Retina (tissue), 1 donor: ENCODE measurements at places on chromosomes 6 and 20.

- DNase-seq, result no peak
Observed at GRCh38 chr6:61833176-61833755, 452.8 kb downstream of the KHDRBS2 start.

DNA sequence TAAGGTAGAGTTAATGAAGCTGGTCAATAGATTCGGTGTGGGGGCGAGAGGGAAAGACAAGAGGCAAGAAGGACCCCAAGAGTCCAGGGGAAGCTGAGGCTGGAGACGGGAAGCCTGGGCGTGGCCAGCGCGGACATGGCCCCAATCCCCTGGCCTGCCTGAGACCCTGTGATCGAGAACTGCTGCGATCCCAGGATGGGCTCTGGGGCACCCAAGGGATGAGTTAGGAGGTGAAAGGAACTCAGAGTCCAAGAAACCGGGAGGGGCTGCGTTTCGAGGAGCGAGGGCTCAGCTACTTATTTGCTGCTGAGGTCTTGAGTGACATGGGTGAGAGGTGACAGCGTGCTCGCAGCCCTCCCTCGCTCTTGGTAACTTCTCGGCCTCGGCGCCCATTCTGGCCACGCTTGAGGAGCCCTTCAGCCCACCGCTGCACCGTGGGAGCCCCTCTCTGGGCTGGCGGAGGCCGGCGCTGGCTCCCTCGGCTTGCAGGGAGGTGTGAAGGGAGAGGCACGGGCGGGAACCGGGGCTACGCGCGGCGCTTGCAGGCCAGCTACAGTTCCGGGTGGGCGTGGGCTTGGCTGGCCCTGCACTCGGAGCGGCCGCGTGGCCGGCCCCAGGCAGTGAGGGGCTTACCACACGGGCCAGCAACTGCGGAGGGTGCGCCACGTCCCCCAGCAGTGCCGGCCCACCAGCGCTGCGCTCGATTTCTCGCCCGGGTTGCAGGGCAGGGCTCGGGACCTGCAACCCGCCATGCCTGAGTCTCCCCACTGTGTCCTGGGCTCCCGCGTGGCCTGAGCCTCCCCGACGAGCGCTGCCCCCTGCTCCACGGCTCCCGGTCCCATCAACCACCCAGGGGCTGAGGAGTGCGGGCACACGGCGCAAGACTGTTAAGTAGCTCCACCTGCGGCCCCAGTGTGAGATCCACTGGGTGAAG, 58.2 kb downstream of the IRF4 start:
- DNase-seq, result no peak

DNA sequence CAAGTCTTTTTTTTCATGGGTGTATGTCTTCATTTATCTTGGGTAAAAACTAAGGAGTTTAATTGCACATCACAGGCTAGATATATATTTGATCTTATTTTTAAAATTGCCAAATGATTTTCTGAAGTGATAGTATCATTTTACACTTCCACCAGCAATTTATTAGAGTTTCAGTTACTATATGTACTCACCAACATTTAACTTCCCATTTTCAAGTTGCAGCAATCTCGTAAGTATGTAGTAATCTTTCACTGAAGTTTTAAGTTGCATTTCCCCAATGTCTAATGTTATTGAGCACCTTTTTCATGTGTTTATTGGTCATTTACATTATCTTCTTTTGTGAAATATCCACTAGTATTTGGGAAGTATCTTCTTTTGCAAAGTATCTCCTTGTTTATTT, 277.4 kb upstream of the CNR1 start:
- no peak for DNase-seq

GRCh38 chr6:142550310-142551063, 248.7 kb downstream of the ADGRG6 start:
- DNase-seq, result no peak

GRCh38 chr6:38051819-38052434, 232.4 kb downstream of the ZFAND3 start:
- no peak for DNase-seq

- no peak for DNase-seq
Observed at GRCh38 chr20:42915081-42915480, 274.6 kb downstream of the PTPRT start.

DNA sequence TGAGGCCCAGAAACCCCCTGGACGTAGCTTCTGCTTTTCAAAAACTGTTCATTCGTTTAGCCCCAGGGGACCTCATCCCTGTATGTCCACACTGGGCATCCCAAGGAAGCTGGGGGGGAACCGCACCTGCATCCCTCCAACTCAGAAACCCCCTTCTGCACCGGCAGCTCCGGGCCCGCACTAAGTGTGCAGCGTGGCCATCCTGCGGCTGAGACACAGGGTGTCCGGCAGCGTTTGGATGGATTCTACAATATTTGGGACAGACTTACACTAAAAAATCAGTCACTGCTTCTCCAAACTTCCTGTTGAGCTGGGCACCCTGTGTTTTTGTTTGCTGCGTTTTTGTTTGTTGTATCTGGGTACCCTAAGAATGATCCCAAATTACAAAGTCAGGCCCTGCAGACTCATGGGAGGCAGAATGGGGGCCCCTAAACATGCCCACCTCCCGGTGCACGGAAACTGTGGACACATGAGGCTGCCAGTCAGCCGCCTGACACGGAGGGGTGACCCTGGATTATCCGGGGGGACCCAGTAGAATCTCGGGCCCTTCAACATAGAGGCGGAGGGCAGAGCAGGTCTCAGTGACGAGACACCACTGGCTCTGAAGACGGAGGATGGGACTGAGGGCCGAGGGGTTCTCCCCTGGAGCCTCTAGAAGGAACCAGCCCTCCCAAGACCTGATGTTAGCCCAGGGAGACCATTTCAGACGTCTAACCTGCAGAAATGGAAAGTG, 88.2 kb upstream of the BHLHE23 start:
- no peak for DNase-seq

- no peak for DNase-seq
Observed at GRCh38 chr20:57190536-57191264, 75.7 kb downstream of the BMP7 start.

- DNase-seq, result no peak
Observed at GRCh38 chr6:46002264-46002663, 13.4 kb downstream of the CLIC5 start.

- no peak for DNase-seq
Observed at GRCh38 chr20:57902473-57902872, 192.7 kb upstream of the PMEPA1 start.

DNA sequence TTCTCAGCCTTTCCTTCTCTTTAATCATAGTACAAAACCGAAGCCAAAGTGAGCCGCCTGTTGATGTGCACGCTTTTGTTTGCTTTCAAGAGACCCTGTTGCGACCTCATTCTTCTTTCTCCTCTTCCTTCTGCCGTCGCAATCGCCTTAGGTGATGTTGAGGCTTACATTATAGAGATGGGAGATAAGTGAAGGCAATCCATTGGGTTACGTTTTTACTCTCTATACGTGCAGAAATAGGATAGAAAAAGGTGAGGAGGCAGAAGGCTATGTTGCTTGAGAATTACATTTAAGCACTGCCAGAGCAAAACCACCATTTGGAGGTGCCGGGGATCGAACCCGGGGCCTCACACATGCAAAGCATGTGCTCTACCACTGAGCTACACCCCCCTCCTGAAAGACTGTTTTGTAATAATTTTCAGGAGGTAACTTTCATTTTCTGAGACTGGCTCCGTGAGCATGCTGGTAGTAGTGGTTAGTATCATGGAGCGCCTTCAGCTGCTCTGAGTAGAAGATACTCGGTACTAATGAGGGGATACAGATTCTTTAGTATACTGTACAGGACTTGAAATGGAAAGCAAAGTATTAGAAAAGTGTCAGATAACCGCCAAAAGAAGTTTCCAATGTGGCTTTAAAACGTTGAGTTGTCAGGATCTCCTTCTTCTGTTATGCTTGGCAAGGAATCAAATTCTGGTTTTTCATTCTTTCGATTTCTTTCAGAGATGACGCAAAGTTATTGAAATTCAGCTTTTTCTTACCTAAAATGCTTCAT, 165.6 kb downstream of the TRIM27 start:
- DNase-seq, result no peak

- no peak for DNase-seq
Observed at GRCh38 chr6:53960311-53960710, 150.9 kb upstream of the MLIP start.

DNA sequence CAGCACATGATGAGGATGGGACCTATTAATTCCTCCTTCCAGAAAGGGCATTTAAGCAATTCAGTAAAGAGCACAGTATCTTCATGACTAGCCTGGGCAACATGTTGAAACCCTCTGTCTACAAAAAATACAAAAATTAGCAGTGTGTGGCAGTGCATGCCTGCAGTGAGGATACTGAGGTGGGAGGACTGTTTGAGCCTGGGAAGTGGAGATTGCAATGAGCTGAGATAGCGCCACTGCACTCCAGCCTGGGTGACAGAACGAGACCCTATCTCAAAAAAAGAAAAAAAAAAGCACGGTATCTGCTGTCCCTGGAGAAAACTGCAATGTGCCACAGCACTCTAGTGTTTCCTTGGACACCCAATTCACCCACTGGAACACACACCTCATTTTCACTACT, 18.4 kb downstream of the SAMD3 start:
- DNase-seq, result no peak

GRCh38 chr6:51184046-51184445, 365.4 kb downstream of the TFAP2B start:
- no peak for DNase-seq

DNA sequence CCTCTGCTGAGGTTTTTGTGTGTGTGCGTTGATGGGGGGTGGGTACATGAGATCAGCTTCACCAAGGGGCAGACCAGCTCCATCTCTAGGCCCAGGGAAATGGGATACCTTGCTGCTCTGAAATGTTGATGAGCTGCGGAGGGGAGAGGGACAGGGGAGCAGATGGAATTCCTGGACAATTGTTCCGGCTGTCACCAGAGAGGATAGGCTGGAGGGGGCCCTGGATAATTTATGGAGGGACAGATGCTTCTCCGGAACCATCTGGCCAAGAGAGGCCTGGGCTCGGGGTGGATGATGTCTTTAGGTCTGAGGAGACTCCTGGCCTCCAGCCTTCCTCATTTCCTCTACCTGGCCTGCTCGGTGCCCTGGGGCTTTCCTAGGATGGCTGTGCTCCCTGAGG, 1.9 kb upstream of the TJAP1 start:
- DNase-seq, result no peak

- DNase-seq, result no peak
Observed at GRCh38 chr20:47164140-47164539, 192.4 kb downstream of the ZMYND8 start.

DNA sequence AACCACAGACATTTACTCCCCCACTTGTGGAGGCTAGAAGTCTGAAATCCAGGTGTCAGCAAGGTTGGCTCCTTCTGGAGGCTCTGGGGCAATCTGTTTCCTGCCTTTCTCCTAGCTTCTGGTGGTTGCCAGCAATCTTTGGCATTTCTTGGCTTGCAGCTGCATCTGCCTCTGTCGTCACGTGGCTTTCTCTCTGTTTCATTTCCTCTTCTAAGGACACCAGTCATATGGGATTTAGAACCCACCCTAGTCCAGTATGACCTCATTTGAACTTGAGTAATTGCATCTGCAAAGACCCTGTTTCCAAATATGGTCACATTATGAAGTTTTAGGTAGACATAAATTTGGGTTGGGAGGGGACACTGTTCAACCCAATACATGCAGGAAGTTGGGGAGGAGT, 56.2 kb upstream of the EPB41L1 start:
- DNase-seq, result no peak

GRCh38 chr6:128235556-128235955, 284.8 kb downstream of the PTPRK start:
- no peak for DNase-seq

DNA sequence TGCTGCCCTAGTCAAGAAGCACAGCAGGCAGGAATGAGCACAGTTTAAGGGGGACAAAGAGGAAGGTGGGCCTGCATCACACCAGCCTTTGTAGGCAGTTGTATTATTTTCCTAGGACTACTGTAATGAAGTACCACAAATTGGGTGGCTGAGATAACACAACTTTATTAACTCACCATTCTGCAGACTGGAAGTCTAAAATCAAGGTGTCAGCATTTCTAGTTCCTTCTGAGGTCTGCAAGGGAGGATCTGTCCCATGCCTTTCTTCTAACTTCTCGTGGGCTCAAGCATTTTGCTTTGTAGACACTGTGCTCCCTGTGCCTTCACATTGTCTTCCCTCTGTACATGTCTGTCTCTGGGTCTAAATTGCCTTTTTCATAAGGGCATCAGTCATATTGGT, 488.5 kb upstream of the JARID2 start:
- no peak for DNase-seq

DNA sequence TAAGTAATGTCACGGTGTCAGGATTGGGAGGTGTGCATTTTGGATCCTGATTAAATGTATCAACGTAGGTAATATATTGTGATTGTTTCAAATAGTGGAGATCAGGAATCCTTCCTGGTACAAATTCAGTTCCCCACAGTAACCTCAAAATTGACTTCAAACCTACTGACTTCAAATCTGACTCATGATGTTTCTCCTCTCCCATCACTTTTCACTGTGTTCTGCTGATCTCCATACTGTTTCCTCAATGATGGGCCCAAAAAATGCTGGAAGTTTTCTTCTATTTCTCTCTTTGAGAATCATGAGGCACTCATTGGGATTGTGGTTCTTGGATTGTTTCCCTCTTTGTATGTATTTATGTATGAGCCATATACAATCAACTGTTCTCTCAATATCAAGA, 35.9 kb downstream of the LAMA2 start:
- no peak for DNase-seq

DNA sequence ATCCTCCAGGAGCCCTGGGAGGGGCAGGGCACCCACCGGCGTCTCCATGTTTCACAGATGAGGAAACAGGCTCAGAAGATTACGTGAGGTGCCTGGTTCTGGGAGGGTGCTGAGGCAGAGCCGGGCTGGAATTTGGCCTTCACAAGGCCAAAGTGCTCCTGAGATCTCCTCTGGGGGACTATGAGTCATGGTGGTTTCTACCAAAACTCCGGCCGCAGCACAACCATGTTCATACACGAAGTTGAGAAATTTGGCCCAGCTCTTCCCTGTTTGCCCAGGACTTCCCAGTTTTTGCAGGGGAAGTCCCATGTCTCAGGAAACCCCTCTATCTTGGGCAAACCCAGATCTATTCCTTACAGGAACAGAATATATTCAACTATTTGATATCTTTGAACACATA, 172.9 kb upstream of the CDYL start:
- no peak for DNase-seq

DNA sequence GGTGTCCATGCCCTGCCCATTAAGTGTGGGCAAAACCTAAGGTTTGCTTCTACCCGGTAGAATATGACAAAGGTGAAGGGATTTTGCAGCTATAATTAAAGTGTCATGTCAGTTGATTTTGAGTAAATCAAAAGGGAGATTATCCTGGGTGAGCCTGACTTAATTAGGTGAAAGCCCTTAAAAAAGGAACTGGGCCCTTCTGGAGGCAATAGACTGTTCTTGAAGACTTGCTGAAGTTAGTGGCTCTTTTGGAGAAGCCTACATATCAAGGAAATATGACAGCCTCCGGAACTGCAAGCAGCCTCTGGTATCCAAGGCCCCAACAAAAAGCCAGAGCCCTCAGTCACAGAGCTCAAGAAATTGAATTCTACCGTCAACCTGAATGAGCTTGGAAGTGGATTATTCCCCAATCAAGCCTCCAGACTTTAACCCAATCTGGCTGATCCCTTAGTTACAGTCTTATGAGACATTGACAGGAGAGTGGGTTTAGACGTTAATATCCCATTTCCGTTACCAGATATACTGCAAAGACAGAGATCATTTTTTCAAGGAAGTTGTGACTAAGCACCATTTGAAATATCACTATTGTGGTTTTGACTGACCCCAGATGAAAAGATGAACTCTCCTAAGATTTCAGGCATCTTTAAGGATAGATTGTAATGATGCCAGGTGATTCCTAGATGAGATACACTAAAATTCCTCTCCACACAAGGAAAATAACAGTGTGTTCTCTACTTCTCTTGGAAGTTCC, 303.4 kb downstream of the PLCB1 start:
- DNase-seq, result no peak

- no peak for DNase-seq
Observed at GRCh38 chr20:12722091-12722490, 286.7 kb upstream of the SPTLC3 start.
